Left ventricle myocardium superior (tissue), 1 donor: ENCODE measurements at places on chromosomes 2 and 18. TPM values are rescaled to one million over a fixed set of nuclear protein-coding genes. Genes with fewer than 3 reads are reported as not detected.

GRCh38 chr18:35409911-35410310 is 32.8 kb upstream of the ZNF396 start:
- DNase-seq: no peak

NEDD4L gene
- total RNA-seq: 67.4 TPM

DNA sequence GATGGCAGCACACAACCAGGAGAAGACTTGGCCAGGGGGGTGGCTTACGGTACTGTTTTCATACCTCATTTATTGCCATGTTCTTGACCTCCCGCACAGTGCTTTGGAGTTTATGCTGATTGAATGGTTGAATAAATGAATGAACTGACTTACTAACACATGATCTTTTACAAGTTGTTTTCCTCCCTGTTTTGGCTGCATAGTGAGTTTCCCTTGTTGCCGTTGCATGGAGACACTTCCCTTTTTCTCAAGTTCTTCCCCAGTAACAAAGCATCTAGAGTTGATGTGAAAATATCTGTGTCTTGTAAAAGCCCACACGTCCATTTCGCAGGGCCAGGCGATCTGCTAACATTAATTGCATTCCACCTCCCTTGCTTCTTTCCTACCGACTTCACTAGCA is 35.7 kb upstream of the RAB1A start:
- DNase-seq: no peak

PLCD4 gene
- total RNA-seq: 0.55 TPM

DNA sequence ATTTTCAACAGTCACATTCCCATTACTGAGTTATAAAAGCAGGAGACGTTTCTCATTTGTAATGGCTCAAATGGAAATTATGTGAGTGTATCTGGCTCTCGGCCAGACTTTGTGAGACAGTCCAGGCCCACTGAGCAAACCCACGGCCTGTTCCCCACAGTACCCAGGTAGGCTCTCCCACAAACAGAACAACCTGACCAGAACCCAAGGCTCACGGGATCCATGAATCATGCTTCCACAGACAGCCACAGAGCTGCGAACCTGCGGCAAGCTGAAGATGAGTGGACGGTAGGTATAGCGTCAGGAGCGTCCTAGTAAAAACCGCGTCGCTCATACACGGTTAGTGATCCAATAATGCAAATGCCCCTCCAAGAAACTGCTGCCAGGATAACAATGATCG is 34.2 kb downstream of the NDUFA10 start:
- no peak for DNase-seq

- DNase-seq: no peak
Measured at GRCh38 chr2:68436270-68436669, 30.8 kb downstream of the FBXO48 start.

DNA sequence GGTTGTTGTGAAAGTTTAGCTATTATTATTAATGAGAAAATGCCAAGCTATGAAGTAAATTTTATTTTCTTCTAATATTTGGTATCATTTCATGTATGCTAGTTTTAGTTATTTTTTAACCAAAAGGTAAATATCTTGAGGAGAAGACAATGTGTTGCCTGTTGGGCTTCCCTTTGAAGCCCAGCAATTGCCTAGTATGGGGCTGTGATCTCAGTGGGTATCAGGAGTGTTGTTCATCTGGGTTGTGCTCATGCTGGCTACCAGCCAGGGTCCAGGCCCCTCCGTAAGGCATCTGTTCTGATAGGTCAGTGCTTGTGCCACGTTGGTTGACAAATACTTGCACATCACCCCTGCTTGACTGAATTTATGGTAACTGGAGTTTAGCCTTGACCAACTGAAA is 38.0 kb upstream of the DARS1 start:
- no peak for DNase-seq

- no peak for DNase-seq
Measured at GRCh38 chr18:24019641-24020331, 5.2 kb downstream of the TTC39C start.

- DNase-seq: no peak
Measured at GRCh38 chr2:58633613-58634365, 392.7 kb upstream of the FANCL start.

DNA sequence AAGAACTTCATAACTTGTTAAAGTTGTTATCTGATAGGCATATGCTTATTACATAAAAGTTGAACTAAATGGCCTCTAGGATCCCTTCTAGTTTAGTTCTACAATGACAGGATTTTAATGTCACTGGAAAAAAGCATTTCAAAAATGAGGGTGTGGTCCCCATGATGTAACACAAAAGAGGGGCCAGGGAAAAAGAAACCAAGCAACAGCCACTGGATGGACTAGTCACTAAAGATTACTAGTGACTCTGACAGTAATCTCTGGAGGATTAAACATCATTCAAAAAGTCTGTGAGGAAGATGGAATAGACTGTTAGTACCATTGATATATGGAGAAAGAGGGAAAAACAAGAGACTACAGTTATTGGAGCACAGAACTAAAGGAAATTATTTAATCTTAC is 22.6 kb downstream of the SEPTIN10 start:
- DNase-seq: no peak

GRCh38 chr2:117714745-117715417 is 99.6 kb upstream of the DDX18 start:
- no peak for DNase-seq

- DNase-seq: no peak
Measured at GRCh38 chr2:6417050-6417449, 448.7 kb downstream of the CMPK2 start.

- DNase-seq: no peak
Measured at GRCh38 chr18:11095674-11096293, 53.6 kb downstream of the PIEZO2 start.

- DNase-seq: no peak
Measured at GRCh38 chr18:62710417-62710816, 4.9 kb upstream of the PHLPP1 start.

ALPI gene
- total RNA-seq: not detected

CABLES1 gene
- 3.2 TPM for total RNA-seq

DNA sequence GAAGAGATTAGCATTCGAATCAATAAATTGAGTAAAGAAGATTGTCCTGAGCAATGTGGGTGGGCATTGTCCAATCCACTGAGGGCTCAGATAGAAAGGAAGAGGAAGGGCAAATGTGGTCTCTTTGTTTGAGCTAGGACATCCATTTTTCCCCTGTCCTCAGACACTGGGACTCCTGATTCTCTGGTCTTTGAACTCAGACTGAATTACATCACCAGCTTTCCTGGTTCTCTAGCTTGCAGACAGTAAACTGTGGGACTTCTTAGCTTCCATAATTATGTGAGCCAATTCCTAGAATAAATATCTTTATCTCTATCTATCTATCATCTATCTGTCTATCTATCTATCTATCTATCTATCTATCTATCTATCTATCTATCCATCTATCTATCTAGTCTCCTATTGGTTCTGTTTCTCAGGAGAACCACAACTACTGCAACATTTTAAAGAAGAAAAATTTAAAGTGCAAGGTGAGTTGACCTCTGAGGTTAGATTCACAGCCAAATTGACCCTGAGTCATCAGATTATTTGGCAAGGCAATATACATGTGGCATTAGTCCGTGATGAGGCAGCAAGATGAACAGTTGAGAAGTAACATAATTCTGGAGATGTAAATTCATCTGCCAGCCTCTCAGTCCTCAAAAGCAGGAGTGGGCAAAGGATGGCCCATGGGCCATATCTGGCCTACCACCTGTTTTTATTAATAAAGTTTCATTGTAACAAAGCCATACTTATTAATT is 191.4 kb downstream of the PDE11A start:
- DNase-seq: no peak

DNA sequence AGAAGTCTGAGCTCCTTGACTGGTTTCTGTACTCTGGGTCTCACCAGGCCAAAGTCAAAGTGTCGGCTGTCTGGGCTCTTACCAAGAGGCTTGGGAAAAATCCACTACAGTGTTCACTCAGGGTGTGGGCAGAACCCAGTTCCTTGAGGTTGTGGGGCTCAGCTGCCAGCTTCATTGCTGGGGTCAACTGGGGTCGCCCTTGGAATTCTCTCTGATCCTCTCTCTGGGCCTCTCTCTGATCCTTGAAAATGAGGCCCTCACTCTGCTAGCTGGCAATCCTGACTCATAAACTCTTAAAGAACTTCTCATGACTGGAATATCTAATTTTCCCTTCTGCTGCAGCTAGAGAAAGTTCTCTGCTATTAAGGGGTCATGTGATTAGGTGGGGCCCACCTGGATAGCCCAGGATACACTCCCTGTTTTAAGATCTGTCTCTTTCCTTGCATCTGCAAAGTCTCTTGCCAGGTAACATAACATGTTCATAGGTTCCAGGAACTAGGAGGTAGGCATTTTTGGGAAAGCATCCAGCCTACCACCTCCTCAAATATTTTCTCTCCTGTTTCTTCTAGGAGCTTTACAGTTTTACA is 66.3 kb downstream of the SP110 start:
- no peak for DNase-seq

MYL1 gene
- total RNA-seq: not detected

TMEM247 gene
- not detected for total RNA-seq

MROH2A gene
- not detected for total RNA-seq

DNA sequence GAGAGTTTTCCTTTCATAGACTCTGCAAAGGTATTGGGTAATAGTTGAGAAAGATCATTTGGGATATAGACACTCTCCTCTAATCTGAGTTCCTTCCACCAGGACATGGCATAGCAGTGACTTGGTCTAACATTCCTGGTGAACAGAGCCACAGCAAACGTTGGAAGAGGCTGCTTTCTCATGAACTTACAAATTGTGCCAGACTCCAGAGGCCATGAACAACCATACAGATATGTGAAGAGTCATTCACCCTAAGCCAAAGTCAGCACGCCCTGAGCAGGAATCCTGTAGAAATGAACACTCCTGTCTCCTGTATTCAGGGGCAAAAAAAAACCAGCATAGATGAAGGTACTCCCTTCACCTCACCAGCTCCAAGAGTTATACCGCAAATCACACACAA is 152.8 kb downstream of the TMEM18 start:
- DNase-seq: no peak

DNA sequence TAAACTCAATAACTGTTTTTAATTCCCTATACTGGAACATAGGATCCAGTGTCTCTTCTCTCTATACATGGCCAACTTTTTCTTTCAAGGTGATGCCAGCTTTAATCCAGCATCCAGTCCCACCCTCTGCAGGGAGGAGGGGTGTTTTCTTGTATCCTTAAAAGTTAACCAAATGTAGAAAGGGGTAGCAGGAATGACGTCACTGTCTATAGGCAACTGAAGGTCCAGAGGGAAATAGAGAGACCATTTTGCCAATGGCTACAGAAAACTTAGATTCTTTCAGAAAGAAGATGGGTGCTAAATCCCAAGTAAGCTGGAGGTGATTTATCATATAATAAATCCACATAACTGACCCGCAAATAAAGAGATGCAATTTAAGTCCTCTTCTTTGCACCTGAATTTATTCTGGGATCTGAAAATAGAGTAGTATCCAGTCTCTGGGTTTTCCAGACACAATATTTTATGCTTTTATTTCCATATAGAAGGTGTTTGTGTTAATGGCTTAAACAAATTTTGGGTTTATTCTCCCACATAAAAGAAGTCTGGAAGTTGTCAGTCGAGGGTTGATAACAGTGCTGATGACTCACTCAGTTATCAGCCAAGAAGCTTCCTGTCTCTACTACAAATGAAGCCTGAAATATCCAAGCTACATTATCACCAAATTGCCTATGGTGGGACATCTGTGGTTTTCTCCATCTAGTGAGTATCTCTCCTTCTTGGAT is 5.7 kb upstream of the DNER start:
- no peak for DNase-seq

SERPINB2 gene
- not detected for total RNA-seq

APCDD1 gene
- 24.9 TPM for total RNA-seq

DNA sequence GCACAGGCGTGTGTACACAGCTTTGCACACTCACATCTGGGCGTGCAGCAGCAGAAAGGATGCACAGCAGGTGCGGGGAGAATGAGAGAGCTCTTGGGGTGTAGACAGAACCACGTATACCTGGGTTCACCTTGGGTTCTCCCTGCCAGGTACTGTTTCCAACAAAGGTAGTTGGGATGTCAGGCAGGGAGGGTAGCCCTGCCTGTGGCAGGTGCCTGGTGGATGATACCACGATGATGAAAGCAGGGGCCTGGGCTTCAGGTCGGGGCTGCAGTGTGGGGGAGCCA is 6.5 kb upstream of the ARID5A start:
- DNase-seq: no peak

DNA sequence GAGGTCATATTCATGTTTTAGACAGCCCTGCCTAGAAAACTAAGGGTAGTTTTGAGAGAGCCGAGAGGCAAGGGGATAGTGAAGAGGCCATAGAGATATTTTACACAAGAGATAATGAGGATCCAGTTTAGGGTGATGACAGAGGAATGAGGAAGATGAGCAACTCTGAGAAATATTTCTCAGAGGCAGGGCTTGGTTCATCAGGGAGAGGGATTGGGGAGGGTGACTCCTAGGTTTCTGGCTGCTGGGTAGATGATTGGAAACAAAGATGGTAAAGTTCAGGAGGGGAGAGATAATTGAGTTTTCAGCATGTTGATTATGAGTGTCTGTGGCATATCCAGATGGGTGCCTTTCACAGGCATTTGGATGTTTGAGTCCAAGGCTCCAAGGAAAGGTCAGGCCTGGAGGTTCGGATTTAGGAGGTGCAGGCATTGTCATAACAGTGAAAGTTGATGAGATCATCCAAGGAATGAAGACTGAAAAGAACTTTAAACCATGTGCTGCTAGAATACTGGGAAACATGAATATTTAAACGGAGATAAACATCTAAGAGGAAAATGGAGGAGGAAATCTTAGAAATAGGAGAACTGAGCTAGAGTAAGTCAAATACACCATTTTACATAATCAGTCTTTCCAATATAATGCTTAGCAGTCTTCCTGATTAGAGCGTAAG is 7.4 kb downstream of the MYL12B start:
- DNase-seq: no peak

GRCh38 chr2:54722641-54723040 is 821 bp upstream of the EML6 start:
- DNase-seq: no peak

SP100 gene
- 69.2 TPM for total RNA-seq
